ENCODE measurements at places on chromosomes 6 and 20. TPM values are rescaled to one million over a fixed set of nuclear protein-coding genes. Genes with fewer than 3 reads are reported as not detected.

DNA sequence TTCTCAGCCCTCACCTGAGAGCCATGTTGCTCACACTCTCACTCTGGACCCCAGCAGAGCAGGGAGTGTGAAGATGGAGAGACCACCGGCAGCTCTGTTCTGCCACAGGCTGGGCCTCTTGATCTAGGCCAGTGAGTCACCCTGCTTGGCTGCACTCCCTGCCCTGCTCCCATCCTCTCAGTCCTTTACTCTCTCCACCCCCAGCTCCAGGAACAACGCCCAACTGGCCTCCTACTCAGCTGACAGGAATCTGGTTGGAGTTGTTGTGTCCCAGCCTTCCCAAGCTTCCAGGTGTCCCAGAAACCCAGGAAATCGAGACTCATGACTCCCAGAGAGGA lies at the start of gene PSORS1C1:
Gene PSORS1C1, plus strand, starts transcription at position 260 of the 338 bp plus-strand sequence. CDS start 14,833 bp downstream, outside the sequence.
- no peaks in the 10 kb centered on the region for H3K36me3 ChIP-seq
- peaks cover 17% of the 10 kb centered on the region for H3K4me1 ChIP-seq
- DNase-seq, result no peak
- no peak within 1 kb of the TSS for H3K4me3 ChIP-seq
- H3K27ac ChIP-seq, result no peak within 1 kb of the TSS

GRCh38 chr6:112620812-112621569 lies 273.9 kb downstream of the RFPL4B start:
- H3K4me3 ChIP-seq, result no peak overlapping the region
- peaks cover 8% of the 10 kb centered on the region for H3K4me1 ChIP-seq
- DNase-seq, result no peak

DNA sequence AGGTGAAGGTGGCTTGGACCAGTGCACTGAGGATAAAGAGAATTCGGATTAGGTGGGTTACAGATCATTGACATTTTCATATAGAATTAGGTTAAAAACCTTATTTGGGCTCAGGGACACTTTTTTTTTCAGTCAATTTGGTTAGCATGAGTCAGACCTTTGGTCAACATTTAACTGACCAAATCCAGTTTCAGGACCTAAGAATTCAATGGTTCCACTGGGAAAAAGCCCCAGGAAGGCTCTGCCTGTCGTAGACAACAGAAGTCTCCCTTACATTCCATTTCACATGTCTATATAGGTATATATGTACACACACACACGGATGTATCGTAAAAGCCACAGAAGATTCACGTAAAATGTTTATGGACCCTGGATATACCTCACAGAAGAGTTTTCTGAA lies 184.2 kb upstream of the RREB1 start:
- no peaks in the 10 kb centered on the region for H3K36me3 ChIP-seq
- H3K27me3 ChIP-seq, result no peaks in the 10 kb centered on the region
- DNase-seq, result no peak
- peaks cover 23% of the 10 kb centered on the region for H3K4me1 ChIP-seq
- no peak overlapping the region for H3K4me3 ChIP-seq

DNA sequence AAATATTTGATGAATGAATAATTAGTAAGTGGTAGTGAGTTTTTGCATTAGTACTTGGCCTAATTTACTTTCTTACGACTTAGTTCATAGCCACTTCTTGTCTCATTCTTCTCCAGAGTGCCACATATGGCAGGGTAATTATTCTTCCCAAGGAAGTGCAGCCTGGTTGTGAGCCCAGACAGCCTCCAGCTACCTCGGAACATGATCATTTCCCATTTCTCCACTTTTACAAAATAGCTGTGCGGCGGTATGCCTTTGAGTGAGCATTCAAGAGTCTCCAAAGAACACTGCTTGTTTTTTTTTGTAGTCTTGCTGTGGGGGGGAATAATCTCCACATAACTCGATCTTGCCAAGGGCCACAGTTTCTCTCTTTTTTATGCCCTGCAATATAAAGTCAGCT lies 765.0 kb downstream of the HDGFL1 start:
- no peaks in the 10 kb centered on the region for H3K36me3 ChIP-seq
- H3K27me3 ChIP-seq, result no peaks in the 10 kb centered on the region
- H3K4me1 ChIP-seq, result no peaks in the 10 kb centered on the region
- H3K27ac ChIP-seq, result no peak overlapping the region
- DNase-seq, result no peak

GRCh38 chr20:21191839-21192238 lies 66.0 kb downstream of the KIZ start:
- H3K4me3 ChIP-seq, result peak overlapping the region; percentile 57
- no peaks in the 10 kb centered on the region for H3K36me3 ChIP-seq
- H3K4me1 ChIP-seq, result peaks cover 63% of the 10 kb centered on the region
- H3K27ac ChIP-seq, result peak overlapping the region; percentile 100
- peak; percentile 88 for DNase-seq

DNA sequence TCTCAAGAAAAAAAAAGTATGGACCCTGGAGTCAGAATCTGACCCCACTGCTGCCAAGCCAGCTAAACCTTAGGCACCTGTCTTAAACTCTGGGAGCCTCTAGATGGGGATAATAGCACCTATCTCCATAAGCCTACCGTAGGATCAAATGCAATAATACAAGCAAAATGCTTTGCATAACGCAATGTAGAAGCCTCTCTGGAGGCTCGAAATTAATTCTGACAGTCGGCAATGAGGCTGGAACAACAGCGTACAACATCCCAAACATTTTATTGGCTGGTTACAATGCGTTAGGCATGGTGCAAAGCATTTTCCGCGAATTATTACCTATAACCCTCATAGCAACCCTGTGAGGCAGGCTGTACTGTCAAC lies 521 bp downstream of the CDK5RAP1 start:
- no peaks in the 10 kb centered on the region for H3K36me3 ChIP-seq
- H3K4me3 ChIP-seq, result peak overlapping the region; percentile 90
- no peak overlapping the region for H3K27ac ChIP-seq

GRCh38 chr6:151326116-151326825 lies 65.1 kb downstream of the ZBTB2 start:
- peak overlapping the region; percentile 53 for H3K4me3 ChIP-seq
- no peak for DNase-seq
- H3K4me1 ChIP-seq, result peaks cover 7% of the 10 kb centered on the region
- H3K36me3 ChIP-seq, result no peaks in the 10 kb centered on the region

DNA sequence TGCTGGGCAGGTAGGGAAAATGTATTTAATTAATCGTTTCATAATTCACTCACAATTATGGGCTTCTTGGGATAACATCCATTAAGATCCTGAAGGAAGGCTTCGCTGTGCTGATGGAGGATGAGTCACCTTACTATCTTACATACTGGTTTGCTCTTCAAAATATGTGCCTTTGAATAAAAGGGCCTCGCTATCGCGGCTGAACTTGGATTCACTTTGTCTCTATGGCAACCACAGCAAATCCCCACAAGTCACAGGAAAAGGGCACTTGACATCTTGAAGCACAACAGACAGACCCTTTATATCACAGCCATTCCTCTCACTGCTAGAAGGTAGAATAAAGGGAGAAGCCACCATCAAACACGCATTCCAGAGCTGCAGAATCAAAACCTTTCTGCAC lies 141.3 kb upstream of the MYLIP start:
- DNase-seq, result no peak
- H3K27me3 ChIP-seq, result no peaks in the 10 kb centered on the region
- H3K36me3 ChIP-seq, result no peaks in the 10 kb centered on the region
- no peak overlapping the region for H3K27ac ChIP-seq

DNA sequence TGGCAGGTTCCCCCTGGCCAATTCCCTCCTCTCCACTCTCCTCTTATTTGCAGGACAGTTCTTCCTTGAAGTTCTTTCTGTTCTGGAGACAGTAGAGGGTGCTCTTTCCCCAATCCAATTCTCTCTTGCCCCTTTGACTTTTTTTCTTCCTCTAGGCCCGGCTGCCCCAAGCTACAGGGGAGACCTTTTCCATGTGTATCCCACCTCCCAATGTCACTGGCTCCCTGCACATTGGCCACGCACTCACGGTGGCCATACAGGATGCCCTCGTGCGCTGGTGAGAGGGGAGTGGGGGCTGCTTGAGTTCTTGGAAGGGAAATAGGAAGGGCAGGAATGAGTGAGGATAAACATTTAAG lies 1.5 kb downstream of the VARS2 start:
- H3K36me3 ChIP-seq, result no peaks in the 10 kb centered on the region
- H3K27me3 ChIP-seq, result no peaks in the 10 kb centered on the region
- H3K27ac ChIP-seq, result no peak overlapping the region
- DNase-seq, result peak; percentile 75
- H3K4me1 ChIP-seq, result peaks cover 15% of the 10 kb centered on the region

DNA sequence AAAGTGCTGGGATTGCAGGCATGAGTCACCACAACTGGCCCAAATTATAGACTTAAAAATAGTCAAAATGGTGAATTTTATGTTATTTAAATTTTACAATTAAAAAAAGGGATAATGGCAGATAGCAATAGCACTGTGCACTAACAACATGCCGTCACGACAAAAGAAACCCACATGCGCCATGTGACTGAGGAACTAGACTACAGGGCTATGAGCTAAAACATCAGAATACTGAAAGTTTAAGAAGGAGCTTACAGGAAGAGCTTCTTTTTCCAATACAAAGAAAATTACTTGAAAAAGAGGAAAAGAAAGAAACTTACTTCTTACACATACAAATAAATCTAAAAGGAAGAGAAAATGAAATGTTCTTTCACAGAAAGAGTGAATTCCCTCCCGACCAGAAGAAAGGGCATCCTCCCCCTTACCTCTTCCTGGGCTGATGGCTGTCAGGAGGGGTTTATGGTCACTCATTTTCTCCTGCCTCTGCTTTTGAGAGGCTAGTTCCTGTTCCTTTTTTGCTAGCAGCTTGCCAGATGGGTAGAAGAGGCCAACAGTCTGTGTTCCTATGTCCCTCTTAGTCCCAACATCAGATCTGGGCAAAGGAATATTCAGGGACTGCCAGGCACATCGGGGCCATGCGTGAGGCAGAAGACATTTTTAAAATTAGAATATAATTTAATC lies 54.5 kb downstream of the DZANK1 start:
- peak overlapping the region; percentile 25 for H3K27ac ChIP-seq
- H3K27me3 ChIP-seq, result no peaks in the 10 kb centered on the region
- H3K4me3 ChIP-seq, result no peak overlapping the region
- H3K4me1 ChIP-seq, result peaks cover 20% of the 10 kb centered on the region

DNA sequence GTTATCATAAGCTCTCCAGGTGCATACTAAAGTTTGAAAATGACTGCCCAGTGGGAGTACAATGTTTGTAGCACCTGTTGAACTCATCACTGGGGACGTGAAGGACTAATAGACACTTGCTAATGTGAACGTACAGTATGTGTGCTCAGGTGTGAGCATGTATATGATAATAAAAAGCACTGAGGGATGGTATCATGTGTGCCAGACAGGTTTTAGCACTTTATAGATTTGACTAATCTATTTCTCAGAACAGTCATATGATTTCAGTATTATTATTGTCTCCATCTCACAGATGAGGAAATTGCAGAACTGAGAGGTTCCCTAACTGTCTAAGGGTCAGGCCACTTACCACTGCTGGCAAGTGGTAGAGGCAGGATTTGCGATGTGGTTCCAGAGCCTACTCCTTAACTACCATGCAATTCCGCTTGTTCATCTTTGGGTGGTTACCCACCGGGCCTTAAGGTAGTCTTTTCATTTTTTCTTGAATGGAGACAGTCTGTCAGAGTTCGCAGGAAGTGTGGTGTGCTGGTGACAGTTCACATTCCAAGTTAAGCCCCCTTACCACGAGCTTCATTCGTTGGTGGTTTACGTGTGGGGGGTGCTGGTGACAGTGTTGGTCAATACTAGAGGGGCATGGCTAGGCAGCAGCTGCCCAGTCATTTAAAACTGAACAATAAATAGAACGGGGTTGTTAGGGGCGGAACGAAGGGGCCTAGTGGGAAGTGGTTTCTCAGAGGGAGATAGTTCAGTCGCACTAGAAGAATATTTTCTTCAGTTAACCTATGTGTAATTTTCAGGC lies 46.8 kb downstream of the RREB1 start:
- no peak for DNase-seq
- H3K27me3 ChIP-seq, result peaks cover 44% of the 10 kb centered on the region

DNA sequence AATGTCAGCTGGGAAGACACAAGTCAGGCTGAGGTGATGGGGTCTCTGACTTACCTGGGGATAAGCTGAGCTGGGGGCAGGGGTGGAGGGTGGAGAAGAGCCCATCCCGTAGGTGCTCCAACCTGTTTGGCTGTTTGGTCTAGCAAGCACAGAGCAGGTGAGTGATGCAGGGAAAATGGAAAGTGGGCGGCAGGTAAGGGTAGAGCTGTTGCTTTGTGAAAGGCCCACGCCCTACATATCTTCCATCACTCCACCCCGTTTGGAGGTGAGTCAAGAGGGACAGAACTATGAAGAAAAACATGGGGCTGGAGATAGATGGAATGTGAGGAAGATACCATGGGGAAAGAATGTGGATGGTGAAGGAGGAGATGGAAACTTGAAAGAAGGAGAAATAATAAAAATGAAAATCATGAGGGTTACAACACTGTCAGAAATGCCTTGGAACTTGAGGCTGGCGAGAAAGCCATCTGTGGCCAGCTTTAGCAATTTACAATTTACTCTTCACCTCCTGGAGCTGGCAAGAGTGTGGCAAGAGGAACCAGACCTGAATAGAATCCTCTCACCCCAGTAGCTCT lies 1.3 kb downstream of the LY6G6C start:
- H3K27me3 ChIP-seq, result no peaks in the 10 kb centered on the region
- H3K4me3 ChIP-seq, result no peak overlapping the region
- no peak overlapping the region for H3K27ac ChIP-seq
- H3K4me1 ChIP-seq, result peaks cover 2% of the 10 kb centered on the region
- no peaks in the 10 kb centered on the region for H3K36me3 ChIP-seq

- DNase-seq, result peak; percentile 96
- H3K4me1 ChIP-seq, result peaks cover 44% of the 10 kb centered on the region
- no peak overlapping the region for H3K27ac ChIP-seq
- H3K4me3 ChIP-seq, result no peak overlapping the region
Observed at GRCh38 chr20:22579119-22579427, 5.3 kb downstream of the FOXA2 start.

DNA sequence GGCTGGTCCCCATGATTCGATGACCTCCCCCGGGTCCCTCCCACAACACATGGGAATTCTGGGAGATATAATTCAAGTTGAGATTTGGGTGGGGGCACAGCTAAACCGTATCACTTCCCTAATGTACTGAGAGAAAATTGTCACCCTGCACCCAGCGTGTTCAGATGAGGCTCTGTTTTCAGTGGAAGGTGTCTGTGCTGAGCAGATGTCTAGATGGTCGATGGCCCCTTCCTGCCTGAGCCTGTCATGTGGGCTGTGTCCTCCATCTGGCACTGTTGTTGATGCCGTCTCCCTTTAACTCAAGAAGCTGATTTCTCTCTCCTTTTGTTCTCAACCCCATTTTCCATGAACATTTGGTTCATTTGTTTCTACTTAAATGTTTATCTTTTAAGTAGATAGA lies 37.0 kb downstream of the TMEM181 start:
- H3K4me3 ChIP-seq, result no peak overlapping the region
- DNase-seq, result no peak
- H3K4me1 ChIP-seq, result no peaks in the 10 kb centered on the region
- no peaks in the 10 kb centered on the region for H3K27me3 ChIP-seq
- peaks cover 16% of the 10 kb centered on the region for H3K36me3 ChIP-seq

GRCh38 chr6:20827798-20828197 lies 293.5 kb downstream of the CDKAL1 start:
- no peak overlapping the region for H3K4me3 ChIP-seq
- no peak overlapping the region for H3K27ac ChIP-seq
- DNase-seq, result no peak
- H3K4me1 ChIP-seq, result no peaks in the 10 kb centered on the region
- H3K27me3 ChIP-seq, result no peaks in the 10 kb centered on the region

- no peaks in the 10 kb centered on the region for H3K4me1 ChIP-seq
- no peaks in the 10 kb centered on the region for H3K36me3 ChIP-seq
- H3K27ac ChIP-seq, result no peak overlapping the region
- H3K27me3 ChIP-seq, result no peaks in the 10 kb centered on the region
Observed at GRCh38 chr20:9744551-9744950, 94.3 kb downstream of the PAK5 start.

The ANGPT4 gene
- 0.06 TPM for total RNA-seq

The SIRPG gene
- not detected for total RNA-seq

The SIRPA gene
- total RNA-seq, result 5.1 TPM

The PROCR gene
- total RNA-seq, result 4.6 TPM

The NT5DC1 gene
- 21.6 TPM for total RNA-seq

The MOXD1 gene
- 2.3 TPM for total RNA-seq
